ENCODE measurements at places on chromosomes 11 and 22. TPM values are rescaled to one million over a fixed set of nuclear protein-coding genes. Genes with fewer than 3 reads are reported as not detected.

Gene PSMC3
- total RNA-seq: 100 TPM

Gene CDC42BPG
- total RNA-seq: 0.46 TPM

Gene BIRC3
- total RNA-seq: 0.27 TPM

Gene RNF215
- total RNA-seq: 36.2 TPM

Gene SAA1
- not detected for total RNA-seq

Gene PNPLA3
- total RNA-seq: 2.5 TPM

Gene SLC43A3
- 10.8 TPM for total RNA-seq

Gene LGALS12
- not detected for total RNA-seq

Gene P2RY2
- total RNA-seq: not detected

Gene CCDC87
- total RNA-seq: 0.27 TPM

Gene LMF2
- total RNA-seq: 120 TPM

- H3K4me3 ChIP-seq: no peak overlapping the region
- no peak overlapping the region for H3K27ac ChIP-seq
- no peak for DNase-seq
- H3K27me3 ChIP-seq: peaks cover 22% of the 10 kb centered on the region
- H3K36me3 ChIP-seq: peaks cover 2% of the 10 kb centered on the region
These were observed 421.9 kb upstream of the CADM1 start for GRCh38 chr11:115926138-115926537.

- no peaks in the 10 kb centered on the region for H3K36me3 ChIP-seq
- DNase-seq: no peak
- peaks cover 28% of the 10 kb centered on the region for H3K4me1 ChIP-seq
These were observed 106.8 kb downstream of the RBFOX2 start for GRCh38 chr22:35921777-35922176.

DNA sequence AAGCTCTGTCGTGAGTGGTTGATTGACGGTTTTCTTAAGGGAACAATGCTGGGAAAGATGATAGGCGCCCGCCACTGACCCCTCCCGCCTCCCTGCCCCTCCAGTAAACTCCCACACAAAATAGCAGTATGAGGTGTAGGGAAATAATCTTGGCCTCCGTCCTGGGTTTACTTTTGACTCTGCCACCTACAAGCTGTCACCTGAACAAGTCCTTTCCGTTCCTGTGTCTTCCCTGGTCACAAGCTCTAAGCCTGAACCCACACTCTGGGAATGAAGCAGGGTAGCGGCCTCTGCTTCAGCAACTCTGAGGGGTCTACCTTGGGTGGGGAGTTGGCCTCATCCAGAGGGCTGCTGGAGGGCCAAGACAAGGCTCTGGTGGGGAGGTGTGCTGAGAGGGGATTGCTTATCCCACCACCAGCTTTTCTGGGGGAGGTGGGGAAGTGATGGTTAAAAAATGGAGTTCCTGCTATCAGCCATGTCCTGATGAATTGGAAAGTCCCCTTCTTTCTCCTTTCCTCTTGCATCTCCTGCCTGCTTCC lies 87.8 kb downstream of the CEP164 start:
- peak; percentile 47 for DNase-seq
- H3K36me3 ChIP-seq: peaks cover 2% of the 10 kb centered on the region
- no peaks in the 10 kb centered on the region for H3K27me3 ChIP-seq
- no peaks in the 10 kb centered on the region for H3K4me1 ChIP-seq
- H3K4me3 ChIP-seq: no peak overlapping the region

- no peaks in the 10 kb centered on the region for H3K27me3 ChIP-seq
- no peak overlapping the region for H3K4me3 ChIP-seq
These were observed 245.9 kb upstream of the FAT3 start for GRCh38 chr11:91978747-91979146.

- peaks cover 2% of the 10 kb centered on the region for H3K27me3 ChIP-seq
- DNase-seq: no peak
- peaks cover 5% of the 10 kb centered on the region for H3K36me3 ChIP-seq
- no peak overlapping the region for H3K27ac ChIP-seq
These were observed 268.2 kb upstream of the C11orf87 start for GRCh38 chr11:109153836-109154235.

GRCh38 chr11:102147015-102147414 lies 36.8 kb downstream of the YAP1 start:
- no peaks in the 10 kb centered on the region for H3K27me3 ChIP-seq
- H3K4me1 ChIP-seq: peaks cover 64% of the 10 kb centered on the region
- no peaks in the 10 kb centered on the region for H3K36me3 ChIP-seq

DNA sequence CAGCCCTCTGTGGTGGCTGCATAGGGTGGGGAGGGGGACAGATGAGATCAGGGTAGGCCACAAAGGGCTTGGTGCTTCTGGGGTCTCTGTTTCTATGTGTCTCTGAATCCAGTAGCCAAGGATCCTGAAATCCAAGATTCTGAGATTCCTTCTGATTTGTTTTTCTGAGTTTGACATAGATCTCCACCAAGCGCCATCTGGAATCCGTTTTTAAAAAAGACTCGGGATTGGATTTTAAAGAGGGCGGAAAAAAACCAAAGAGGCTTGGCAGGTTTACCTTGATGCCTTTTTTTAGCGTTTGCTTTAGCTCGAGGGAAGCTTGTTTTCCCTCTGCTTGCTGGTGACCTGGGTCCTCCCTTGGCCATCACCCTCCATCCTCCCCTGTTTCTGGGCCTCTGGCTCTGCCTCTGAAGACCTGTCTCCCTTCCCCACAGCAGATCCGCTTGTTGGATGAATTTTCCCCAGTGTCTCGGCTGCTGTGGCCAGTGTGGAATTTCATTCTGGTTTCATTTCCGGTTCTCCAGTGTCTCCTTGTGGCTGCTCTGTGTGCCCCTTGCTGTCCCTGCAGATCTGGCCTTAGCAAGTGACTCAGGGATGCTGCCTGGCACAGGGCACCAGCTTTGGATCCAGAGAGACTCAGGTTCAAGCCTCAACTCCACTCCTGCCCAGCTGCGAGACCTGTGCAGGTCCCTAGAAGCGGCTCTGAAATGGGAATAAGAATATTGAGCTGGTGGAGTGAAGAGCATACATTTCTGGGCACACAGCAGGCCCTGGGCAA lies 15.1 kb downstream of the SYNGR1 start:
- peak overlapping the region; percentile 71 for H3K27ac ChIP-seq
- H3K27me3 ChIP-seq: no peaks in the 10 kb centered on the region
- DNase-seq: no peak
- H3K4me3 ChIP-seq: no peak overlapping the region
- no peaks in the 10 kb centered on the region for H3K36me3 ChIP-seq
- peaks cover 37% of the 10 kb centered on the region for H3K4me1 ChIP-seq

DNA sequence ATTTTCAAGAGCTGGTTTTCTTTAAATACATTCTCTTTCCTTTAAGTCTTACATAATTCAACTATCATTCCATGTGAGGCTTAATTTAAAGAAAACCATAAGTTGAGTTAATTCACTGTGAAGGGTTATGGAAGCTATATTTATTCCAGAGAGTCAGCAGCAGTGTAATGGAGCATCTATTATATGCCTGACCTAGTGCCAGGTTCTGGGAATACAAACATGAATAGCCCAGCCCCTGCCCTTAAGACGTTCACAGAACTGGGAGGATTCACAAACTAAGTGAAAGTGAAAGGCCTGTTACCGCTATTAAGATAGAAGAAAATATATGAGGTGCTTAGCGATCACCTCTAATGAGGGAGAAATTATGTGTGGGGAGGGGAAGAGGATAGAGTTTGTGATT lies 408.9 kb upstream of the CCDC90B start:
- no peaks in the 10 kb centered on the region for H3K4me1 ChIP-seq
- H3K4me3 ChIP-seq: no peak overlapping the region
- H3K27me3 ChIP-seq: peaks cover 3% of the 10 kb centered on the region
- no peak for DNase-seq
- no peak overlapping the region for H3K27ac ChIP-seq

Data from chondrocyte (in vitro differentiated cells).